ENCODE measurements at places on chromosomes 11 and 22.
A peak's percentile ranks its signal among the peaks of the same experiment; 100 is the strongest.

DNA sequence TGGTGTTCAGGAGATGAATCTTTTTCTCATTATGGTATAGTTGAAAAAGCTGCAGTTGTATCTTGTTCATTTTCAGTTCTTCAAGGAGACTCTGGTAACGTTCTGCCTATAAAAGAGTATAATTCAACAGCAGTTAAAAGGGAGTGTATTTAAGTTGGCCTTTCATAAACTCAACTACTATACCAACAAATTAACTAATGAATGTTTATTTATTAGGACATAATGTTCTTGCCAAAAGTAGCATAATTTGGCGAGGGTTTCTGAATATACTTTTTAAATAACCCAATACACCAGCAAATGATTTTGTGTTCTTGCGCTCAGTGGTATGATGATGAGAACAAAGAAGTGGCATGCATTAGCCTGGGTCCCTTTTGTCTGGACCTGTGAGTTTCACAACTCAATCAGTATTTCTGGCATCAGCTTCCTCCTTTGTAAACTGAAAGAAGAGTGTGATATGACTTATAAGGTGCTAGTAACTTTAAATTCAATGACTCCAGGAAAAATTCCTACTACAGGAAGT is 10.9 kb downstream of the SMC1B start:
- no peaks in the 10 kb centered on the region for H3K4me1 ChIP-seq
- H3K36me3 ChIP-seq, result no peaks in the 10 kb centered on the region
- H3K4me3 ChIP-seq, result no peak overlapping the region
- DNase-seq, result no peak

DNA sequence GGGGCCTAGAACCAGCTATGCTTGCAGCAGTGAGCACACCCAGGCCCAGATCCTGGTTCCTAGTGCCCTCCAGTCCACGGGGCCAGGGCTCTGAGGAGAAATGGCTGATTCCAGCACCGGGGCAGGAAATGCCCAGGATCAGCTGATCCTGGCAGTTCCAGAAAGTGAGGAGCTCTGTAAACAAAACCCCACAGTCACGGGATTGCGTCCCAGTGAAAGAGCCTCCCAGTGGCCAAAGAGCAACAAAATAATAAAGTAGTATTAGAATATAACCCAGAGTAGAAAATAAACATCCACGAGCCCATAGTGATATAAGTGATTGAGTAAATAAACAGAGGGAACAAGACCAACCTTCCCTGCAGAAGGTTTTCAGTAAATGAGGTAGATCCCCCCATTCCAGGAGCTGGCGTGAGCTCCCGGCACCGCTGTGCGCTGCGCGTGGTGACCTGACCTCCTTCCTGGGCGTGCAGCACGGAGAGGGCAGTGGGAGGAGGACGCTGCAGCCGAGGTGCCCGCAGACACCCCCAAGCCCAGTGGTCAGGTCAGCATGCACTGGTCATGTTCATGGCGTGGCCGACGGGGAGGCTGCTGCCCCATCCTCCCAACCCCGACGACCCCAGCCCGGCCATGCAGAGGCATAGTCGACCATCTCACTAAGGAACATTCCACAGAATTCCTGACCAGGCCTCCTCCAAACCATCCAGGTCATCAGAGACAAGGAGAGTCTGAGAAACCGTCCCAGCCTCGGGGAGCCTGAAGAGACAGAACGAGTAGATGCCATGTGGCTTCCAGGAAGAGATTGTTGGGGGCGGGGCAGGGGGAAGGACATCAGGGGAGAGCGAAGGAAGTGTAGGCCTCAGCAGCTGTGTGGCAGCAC is 19.8 kb downstream of the PTDSS2 start:
- no peaks in the 10 kb centered on the region for H3K27me3 ChIP-seq
- no peak overlapping the region for H3K4me3 ChIP-seq
- DNase-seq, result no peak
- no peaks in the 10 kb centered on the region for H3K4me1 ChIP-seq
- H3K36me3 ChIP-seq, result peaks cover 2% of the 10 kb centered on the region

DNA sequence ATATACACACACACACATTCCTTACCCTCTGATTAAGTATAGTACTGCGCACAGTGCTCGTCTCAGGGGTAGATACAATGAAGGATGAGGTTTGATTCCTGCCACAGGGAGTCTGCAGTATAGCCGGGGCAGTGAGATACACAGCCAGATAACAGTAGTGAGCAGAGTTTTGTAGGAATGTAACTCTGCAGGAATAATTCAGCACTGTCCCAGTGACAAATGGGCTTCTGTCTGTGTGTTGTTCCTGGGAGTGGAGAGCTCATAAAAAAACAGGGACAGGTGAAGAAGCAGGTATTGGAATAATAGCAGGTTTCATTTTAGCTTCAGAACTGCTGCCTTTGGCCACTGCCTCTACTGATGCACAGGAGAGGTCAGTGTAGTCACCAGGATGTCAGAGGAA is 85.3 kb upstream of the OR9Q1 start:
- peaks cover 1% of the 10 kb centered on the region for H3K27me3 ChIP-seq
- no peaks in the 10 kb centered on the region for H3K4me1 ChIP-seq
- H3K27ac ChIP-seq, result no peak overlapping the region
- H3K4me3 ChIP-seq, result no peak overlapping the region
- no peak for DNase-seq

GRCh38 chr22:27203276-27203660 is 545.9 kb downstream of the MIAT start:
- H3K4me3 ChIP-seq, result no peak overlapping the region
- no peak for DNase-seq
- H3K27me3 ChIP-seq, result peaks cover 45% of the 10 kb centered on the region
- H3K36me3 ChIP-seq, result no peaks in the 10 kb centered on the region
- H3K4me1 ChIP-seq, result no peaks in the 10 kb centered on the region
- H3K27ac ChIP-seq, result no peak overlapping the region

DNA sequence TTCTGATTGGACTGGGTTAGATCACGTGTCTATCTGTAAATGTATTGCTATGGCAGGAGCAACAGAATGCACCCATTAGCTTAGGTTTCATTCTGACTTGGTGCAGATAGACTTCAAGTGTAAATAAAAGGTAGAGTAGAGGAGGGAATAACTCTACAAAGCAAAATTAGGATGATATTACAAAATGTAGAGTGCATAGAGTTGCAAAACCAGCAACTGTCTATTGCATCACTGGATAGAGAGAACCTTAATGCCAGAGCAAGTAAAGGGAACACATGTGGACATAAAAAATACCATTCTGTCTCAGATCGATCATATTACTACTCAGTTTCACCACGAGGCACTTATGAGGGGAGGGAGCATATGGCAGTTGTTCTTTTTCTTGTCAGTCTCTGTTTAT is 22.0 kb upstream of the CAT start:
- DNase-seq, result no peak
- peaks cover 16% of the 10 kb centered on the region for H3K36me3 ChIP-seq
- H3K27ac ChIP-seq, result no peak overlapping the region
- H3K27me3 ChIP-seq, result peaks cover 25% of the 10 kb centered on the region
- no peaks in the 10 kb centered on the region for H3K4me1 ChIP-seq
- H3K4me3 ChIP-seq, result no peak overlapping the region

DNA sequence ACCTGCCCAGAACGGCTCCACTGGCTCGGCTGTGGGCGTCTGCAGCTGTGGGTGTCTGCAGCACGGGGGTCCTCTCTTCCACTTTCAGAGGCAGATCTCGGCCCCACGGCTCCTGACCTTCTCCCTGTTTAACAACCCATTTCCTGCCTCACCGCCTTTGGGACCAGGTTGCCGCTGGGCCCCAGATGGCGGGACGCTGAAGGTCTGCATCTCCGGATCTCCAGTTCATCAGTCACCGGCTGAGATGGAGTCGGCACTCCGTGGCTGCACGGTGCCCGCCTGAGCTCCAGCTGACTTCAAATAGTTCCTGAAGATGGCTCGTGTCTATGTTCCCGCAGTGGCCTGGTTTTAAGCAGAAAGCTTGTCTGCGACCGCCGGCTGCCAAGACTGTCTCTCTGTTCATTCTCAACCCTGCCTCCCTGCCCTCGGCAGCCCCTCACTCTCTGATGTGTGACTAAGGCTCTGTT is 475.9 kb downstream of the BRD1 start:
- H3K27me3 ChIP-seq, result peaks cover 67% of the 10 kb centered on the region
- no peaks in the 10 kb centered on the region for H3K4me1 ChIP-seq
- no peak for DNase-seq
- no peaks in the 10 kb centered on the region for H3K36me3 ChIP-seq

DNA sequence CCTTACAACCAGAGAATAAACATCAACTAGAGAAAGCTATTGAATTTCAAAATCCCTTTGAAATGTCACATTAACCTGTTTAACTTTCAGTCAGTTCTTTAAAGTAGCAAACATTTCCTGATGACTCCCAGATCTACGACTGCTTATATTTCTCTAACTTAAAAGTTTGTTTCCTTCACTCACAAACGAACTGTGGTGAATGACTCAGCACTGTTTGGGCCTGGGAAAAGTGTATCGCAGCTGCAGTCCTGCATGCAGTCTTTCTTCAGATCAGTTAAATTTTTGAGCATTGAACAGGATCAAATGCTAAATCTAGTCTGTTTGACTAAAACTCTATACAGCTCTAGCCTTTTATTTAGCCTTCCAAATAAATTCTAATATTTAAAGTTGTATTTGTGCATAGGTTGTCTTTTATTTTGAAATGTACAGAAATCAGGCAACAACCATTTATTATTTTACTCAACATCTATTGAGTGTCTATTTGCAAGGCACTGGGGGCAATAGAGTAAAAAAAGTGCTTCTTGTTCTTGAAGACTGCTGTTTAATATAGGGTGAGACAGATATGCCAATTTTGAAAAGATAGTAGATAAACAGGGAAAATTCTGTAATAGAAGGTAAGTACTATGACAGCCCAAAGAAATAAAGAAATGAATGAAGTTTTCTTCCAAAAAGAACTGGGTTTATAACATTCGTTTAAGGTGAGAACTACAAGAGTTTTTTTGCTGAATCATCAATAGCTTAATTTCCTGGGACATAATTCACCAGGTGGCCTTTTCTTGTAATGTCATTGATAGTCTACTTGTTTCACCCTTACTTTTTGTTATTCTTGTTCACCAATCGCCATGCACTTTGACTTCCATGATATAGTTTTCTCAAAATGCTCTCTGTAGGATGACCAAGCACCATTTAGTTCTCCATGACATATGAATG is 235.4 kb downstream of the METTL15 start:
- no peaks in the 10 kb centered on the region for H3K27me3 ChIP-seq
- no peak overlapping the region for H3K27ac ChIP-seq
- no peaks in the 10 kb centered on the region for H3K4me1 ChIP-seq
- H3K4me3 ChIP-seq, result no peak overlapping the region

GRCh38 chr22:20508815-20509271 is 1.4 kb downstream of the MED15 start:
- peak overlapping the region; percentile 100 for H3K4me3 ChIP-seq
- no peaks in the 10 kb centered on the region for H3K27me3 ChIP-seq
- H3K36me3 ChIP-seq, result no peaks in the 10 kb centered on the region
- H3K27ac ChIP-seq, result peak overlapping the region; percentile 95
- peaks cover 35% of the 10 kb centered on the region for H3K4me1 ChIP-seq
- DNase-seq, result no peak

- peaks cover 9% of the 10 kb centered on the region for H3K27me3 ChIP-seq
- no peaks in the 10 kb centered on the region for H3K4me1 ChIP-seq
- no peaks in the 10 kb centered on the region for H3K36me3 ChIP-seq
- H3K27ac ChIP-seq, result no peak overlapping the region
- H3K4me3 ChIP-seq, result no peak overlapping the region
Observed at GRCh38 chr11:45247433-45247832, 38.7 kb downstream of the SYT13 start.

GRCh38 chr11:2537896-2538724 is 93.3 kb downstream of the KCNQ1 start:
- no peak overlapping the region for H3K27ac ChIP-seq
- H3K4me1 ChIP-seq, result peaks cover 19% of the 10 kb centered on the region
- DNase-seq, result no peak
- H3K27me3 ChIP-seq, result no peaks in the 10 kb centered on the region
- no peak overlapping the region for H3K4me3 ChIP-seq
- H3K36me3 ChIP-seq, result no peaks in the 10 kb centered on the region

DNA sequence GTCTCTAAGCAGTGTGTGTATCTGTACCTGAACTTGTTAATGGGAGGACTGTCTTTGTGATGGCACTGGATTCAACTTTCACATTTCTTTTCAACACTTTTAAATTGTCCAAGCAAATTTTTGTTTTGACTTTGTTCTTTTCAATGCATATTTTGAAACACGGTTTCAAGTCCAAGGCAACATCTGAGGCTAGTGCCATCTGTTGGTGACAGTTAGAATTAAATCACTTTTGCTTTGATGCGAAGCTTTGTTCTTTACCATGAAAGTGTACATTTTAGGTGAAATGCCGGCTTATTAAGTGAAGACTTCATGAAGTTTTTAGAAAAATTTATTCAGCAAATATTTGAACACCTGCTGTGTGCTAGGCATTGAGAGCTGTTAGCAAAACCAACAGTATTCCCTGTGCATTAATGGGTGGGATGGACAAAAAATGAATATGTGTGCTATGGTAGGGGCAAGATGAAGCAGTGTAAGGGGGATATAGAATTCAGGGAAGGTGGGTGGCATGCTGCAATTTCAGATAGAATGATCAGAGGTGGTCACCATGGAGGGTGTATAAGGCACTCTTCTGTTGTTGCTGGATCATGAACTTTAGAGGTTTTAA is 70.2 kb downstream of the DDX10 start:
- H3K36me3 ChIP-seq, result peaks cover 50% of the 10 kb centered on the region
- DNase-seq, result no peak
- no peak overlapping the region for H3K4me3 ChIP-seq
- peaks cover 27% of the 10 kb centered on the region for H3K4me1 ChIP-seq
- no peaks in the 10 kb centered on the region for H3K27me3 ChIP-seq
- no peak overlapping the region for H3K27ac ChIP-seq

DNA sequence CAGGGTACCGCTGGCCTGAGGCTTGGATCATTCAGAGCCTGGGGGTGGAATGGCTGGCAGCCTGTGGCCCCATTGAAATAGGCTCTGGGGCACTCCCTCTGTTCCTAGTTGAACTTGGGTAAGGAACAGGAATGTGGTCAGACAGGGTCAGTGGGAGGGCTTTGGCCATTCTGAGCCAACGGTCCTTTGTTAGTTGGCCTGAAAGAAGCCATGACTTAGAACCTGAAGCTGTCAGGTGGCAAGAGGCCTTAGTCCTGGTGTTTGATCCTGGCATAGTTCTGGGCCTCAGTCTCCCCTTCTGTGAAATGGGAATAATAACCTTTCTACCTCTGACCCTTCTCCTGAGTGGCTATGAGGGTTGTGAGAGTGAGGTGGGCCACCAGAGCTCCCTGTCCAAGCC is 8.3 kb downstream of the PGAP2 start:
- H3K36me3 ChIP-seq, result no peaks in the 10 kb centered on the region
- no peaks in the 10 kb centered on the region for H3K27me3 ChIP-seq
- DNase-seq, result no peak

DNA sequence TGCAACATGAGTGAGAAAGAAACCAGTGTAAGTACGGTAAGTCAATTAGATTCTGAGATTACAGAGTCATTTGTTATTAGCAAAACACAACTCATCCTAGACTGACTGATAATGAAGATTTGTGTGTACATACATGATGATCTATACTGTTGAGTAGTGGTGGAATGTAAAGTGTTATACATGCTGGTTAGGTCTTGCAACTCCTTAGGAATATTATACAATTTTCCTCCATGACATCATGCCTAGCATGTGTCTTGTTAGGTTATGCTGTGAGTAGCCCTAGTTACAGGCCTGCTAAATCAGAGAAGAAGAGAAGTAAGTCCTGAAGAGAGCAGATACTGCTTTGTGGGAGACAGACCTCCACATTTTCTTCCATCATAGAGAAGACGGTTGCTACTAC is 880.6 kb downstream of the LUZP2 start:
- no peak overlapping the region for H3K27ac ChIP-seq
- H3K36me3 ChIP-seq, result no peaks in the 10 kb centered on the region
- no peaks in the 10 kb centered on the region for H3K27me3 ChIP-seq
- H3K4me1 ChIP-seq, result no peaks in the 10 kb centered on the region
- DNase-seq, result no peak

- no peak overlapping the region for H3K4me3 ChIP-seq
- DNase-seq, result no peak
- H3K36me3 ChIP-seq, result no peaks in the 10 kb centered on the region
- H3K27me3 ChIP-seq, result no peaks in the 10 kb centered on the region
Observed at GRCh38 chr11:61701242-61701886, 21.2 kb downstream of the DAGLA start.

All from naive thymus-derived CD8-positive, alpha-beta T cell (primary cell).